ENCODE measurements at places on chromosomes 4 and X.

DNA sequence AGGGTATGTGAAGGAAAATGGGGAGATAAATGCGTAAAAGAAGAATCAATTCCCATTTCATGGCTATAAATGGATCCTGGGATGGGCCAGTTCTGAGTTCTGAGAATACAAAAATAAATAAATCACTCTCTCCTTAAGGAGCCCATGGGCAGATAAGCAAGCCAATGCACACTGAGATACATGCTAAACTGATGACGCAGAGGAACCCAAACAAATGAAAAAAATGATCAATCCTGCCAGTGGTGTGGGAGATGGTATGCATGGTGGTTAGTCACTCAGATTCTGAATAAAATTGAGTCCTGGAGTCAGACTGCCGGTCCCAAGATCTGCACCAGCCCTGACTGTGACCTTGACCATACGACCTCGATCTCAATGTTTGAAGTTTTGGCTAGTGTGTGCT, 59.7 kb downstream of the NEIL3 start:
- no peak overlapping the region for H3K4me3 ChIP-seq
- no peak overlapping the region for H3K27ac ChIP-seq

GRCh38 chrX:74779175-74779574, 146.1 kb downstream of the NEXMIF start:
- no peaks in the 10 kb centered on the region for H3K27me3 ChIP-seq
- no peaks in the 10 kb centered on the region for H3K4me1 ChIP-seq
- no peaks in the 10 kb centered on the region for H3K36me3 ChIP-seq
- no peak for DNase-seq
- H3K27ac ChIP-seq: no peak overlapping the region
- H3K4me3 ChIP-seq: no peak overlapping the region

DNA sequence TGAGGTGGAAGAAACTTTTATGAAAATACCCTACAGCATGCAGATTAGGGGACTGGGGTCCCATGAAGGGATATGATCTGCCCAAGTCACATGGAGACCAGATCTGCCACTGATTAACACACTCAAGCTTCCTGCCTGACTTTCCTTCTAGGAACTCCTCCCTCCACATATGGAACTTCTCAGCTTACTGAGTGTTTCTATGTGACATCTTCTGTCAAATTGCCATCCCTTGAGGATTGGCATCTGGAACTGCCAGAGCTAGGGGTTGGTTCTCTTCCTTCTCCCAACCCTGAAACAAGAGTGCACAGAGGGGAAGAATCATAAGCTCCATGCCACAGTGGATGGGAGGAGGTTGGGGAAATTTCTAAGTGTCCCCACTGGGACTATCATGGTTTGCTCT, 150.6 kb upstream of the MBNL3 start:
- H3K4me1 ChIP-seq: no peaks in the 10 kb centered on the region
- H3K27ac ChIP-seq: no peak overlapping the region
- no peaks in the 10 kb centered on the region for H3K36me3 ChIP-seq
- no peaks in the 10 kb centered on the region for H3K27me3 ChIP-seq

DNA sequence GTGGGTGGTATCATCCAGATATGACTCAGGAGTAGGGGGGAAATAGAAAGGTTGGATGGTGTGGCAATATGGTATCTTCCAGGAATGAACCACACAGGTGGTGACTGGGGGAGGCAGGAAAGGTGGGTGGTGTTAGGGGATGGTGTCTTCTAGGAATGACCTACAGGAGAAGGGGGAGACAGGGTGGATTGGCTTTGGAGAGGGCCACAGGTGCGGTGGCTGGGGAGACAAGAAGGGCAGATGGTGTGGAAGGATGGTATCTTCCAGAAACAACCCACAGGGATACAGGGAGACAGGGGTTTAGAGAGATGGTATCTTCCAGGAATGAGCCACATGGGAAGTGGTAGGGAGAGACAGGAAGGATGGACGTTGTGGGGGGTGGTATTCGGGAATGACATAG, 64.0 kb downstream of the MAOA start:
- no peaks in the 10 kb centered on the region for H3K4me1 ChIP-seq
- DNase-seq: no peak
- H3K36me3 ChIP-seq: no peaks in the 10 kb centered on the region
- H3K27me3 ChIP-seq: no peaks in the 10 kb centered on the region
- no peak overlapping the region for H3K27ac ChIP-seq

GRCh38 chr4:178205826-178206225, 763.6 kb upstream of the AGA start:
- peaks cover 2% of the 10 kb centered on the region for H3K4me1 ChIP-seq
- DNase-seq: no peak

DNA sequence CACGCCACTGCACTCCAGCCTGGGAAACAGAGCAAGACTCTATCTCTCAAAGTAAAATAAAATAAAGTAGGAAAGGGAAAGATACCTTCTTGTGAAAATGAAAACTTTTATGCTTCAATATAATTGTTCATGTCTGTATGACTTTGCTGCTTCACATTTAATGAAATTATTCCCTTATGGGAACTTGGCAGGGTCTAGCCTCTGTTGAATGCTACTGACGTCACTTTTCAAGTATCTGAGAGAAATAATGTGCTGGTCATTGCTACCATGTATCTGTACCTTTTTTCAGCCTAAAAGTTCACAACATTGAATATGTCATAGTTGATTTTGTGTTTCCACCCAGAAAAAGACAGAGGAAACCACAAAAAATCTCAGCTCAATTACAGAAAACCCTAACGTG, 65.2 kb downstream of the PRDM5 start:
- no peak overlapping the region for H3K27ac ChIP-seq
- no peak overlapping the region for H3K4me3 ChIP-seq
- H3K36me3 ChIP-seq: no peaks in the 10 kb centered on the region
- peaks cover 15% of the 10 kb centered on the region for H3K4me1 ChIP-seq
- H3K27me3 ChIP-seq: no peaks in the 10 kb centered on the region

DNA sequence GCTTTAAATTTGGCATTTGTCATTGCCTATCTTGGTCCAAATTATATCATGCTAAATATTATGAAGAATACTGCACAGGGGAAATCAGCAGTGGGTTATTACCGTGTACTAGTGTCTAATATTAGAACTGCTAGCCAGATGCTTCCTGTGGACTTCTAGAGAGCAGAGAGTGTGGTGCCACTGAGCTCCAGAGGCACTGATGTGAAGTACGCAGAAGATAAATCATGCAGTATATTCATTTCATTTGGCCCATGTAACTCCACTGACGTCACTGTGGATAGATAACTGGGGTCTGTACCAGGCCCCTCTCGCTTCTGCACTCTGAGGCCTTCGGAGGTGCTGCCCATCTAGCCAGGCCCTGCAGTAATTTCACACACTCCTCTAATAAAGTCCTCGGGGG, 80.0 kb downstream of the ALPK1 start:
- no peaks in the 10 kb centered on the region for H3K4me1 ChIP-seq
- peaks cover 44% of the 10 kb centered on the region for H3K36me3 ChIP-seq
- no peak for DNase-seq
- H3K4me3 ChIP-seq: no peak overlapping the region

Data from naive thymus-derived CD8-positive, alpha-beta T cell (primary cell).